Pulmonary artery endothelial cell (primary cell): ENCODE measurements at places on chromosomes 6 and 20. TPM values are rescaled to one million over a fixed set of nuclear protein-coding genes. Genes with fewer than 3 reads are reported as not detected.

Gene NCOA5
- total RNA-seq = 10.6 and 15.9 TPM in 2 replicates

Gene SLC12A5
- total RNA-seq = 0.07 and 0.26 TPM in 2 replicates

Gene DEFB124
- not detected in 2 replicates for total RNA-seq

Gene CCM2L
- 6.4 and 10.3 TPM in 2 replicates for total RNA-seq

Gene PERP
- 19.0 and 23.7 TPM in 2 replicates for total RNA-seq

Gene NOL4L
- total RNA-seq = 10.3 and 11.5 TPM in 2 replicates

Gene TMC2
- not detected in 2 replicates for total RNA-seq

Gene KCNB1
- total RNA-seq = under 0.01 TPM in 1 of 2 replicates, not detected in the other

Gene OPRM1
- not detected in 2 replicates for total RNA-seq
